ENCODE measurements at places on chromosomes 2 and 18.

DNA sequence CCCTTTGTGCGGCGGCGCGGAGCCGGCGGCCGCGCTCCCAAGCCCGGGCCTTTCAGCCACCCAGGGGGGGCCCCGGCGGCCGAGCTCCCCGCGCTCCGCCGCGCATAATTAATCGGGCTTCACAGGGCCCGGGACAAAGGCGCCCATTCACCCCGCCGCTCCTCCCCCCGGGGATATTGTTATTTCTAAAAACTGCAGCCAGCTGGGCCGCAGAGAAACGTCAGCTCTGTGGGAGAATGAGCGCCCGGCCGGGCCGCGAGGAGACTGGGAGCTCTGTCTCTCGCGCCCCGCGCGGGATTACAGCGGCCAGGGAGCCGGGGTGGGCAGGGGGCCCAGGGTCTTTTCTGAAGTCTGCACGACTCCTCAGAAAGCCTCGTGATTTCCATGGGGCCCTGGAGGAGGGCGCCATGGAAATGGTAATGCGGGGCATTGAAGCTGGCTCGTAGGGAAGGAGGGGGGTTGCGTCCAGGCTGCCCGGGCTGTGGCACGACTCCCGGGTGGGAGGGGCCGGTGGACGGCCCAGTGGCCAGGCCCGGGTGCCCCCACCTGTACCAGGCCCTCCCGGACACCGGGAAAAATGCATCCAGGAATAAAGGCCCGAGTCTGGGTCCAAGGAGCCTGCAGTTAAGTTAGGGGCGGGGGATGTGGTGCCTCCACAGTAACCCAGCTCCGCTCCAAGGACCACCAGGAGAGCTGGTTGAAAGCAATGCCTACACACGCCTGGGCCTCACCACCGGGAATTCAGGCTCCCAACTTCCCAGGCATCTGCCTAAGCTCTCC is 125.3 kb downstream of the ZFP36L2 start:
- peak; percentile 81 for DNase-seq

DNA sequence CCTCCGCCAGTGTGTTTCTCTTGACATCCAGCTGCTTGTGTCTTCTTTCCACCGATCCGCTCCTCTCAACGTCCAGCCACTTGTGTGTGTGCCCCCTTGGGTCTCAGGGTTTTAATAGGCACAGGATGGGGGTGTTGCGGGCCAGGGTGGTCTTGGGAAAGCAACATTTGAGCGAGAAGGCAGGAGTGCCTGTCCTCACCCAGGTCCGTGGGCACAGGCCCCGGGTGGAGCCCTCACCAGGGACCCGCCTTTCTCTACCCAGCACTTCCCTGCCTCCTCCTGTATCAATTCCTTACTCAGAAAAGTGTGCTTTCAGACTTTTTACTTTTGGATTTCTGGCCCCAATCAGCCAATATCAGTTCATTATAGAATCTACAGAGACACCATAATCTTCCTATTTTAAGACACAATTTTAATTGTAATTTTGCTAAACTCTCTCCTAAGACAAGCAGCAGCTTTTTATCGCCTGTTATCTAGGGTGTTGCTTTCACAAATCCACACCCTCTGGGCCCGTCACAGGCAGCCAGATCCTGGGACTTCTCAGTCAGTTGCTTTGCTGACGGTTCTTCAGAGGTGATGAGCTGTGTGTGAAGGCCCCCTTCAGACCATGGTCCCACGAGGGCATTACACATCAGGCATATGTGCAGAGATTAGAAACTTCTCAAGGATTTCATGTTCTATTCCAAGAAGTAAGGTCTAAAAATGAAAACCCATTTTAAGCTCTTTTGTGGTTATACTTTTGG is 96.0 kb upstream of the FHL2 start:
- DNase-seq = no peak

DNA sequence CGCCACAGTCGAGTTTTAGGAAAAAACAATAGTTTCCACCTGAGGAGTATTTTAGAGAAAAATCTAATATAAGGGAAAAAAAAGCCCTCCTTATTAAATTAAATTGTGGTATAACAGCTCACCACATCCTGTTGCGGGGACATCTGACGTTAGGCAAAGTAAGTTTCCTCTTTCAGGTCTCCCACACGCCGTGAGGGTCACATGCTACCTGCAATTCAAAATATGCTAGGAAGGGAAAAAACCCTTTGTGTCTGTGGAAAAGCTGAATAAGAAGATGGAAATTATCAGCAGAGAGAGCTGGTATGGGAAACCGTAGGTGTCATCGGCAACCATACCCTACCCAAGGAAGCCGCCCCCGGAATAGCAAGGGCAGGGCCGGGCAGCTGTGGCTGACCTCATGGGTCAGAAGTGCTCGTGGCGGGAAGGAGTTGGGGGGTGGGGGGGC is 128.0 kb downstream of the NFATC1 start:
- no peak for DNase-seq

- DNase-seq = no peak
These were observed 389.0 kb upstream of the ETAA1 start for GRCh38 chr2:67008155-67008554.

GRCh38 chr18:66534110-66534509 is 69.8 kb downstream of the CDH19 start:
- no peak for DNase-seq

DNA sequence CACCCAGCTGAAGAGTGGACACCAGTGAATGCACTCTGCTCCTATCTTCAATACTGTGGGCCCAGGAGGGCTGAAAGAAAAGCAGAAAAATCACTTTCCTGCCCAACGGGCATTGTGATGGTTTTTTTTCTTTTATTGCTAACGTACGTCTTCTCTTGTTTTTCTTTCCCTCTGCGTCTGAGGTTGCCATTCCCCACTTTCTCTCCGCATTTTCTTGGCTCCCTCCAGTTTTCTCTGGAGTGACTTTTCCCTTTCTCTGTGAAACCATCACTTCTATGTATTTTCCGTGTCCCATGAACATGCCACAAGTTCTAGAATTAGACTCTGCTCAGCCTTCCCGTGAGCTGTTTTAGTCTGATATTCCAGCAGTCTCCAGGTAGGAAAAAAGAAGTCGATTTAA is 169.2 kb downstream of the BCL2 start:
- no peak for DNase-seq

DNA sequence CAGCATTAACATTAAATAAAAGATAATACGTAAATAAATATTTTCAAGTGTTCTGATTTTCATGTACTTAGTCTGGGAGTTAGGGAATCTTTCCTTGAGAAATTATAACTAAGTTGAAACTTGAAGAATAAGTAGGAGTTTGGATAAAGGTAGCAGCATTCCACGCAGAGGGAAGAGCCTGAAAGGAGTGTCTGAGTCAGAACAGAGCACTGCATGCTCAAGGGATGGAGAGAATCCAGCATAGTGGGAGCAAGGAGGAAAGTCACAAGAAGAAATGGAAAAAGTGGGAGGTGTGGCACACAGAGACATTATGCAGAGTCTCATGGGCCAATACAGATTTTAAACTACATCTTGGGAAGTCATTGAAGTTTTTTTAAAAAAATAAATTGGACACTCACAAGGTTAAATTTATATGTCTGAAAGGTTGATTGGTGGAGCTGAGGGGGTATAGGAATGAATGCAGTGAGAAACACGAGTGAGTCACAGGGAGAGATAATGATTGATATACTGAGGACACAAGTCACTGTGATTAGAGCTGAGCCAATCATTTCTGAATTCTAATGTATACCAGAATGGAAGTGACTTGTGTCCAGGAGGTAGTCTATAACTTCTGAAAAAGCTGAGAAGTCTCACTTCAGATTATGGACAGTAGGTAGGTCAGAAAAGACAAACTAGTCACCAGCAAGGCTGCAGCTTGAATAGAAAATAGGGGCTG is 66.9 kb downstream of the ICOS start:
- DNase-seq = no peak

- DNase-seq = no peak
These were observed 121.8 kb upstream of the ZBTB14 start for GRCh38 chr18:5417342-5417741.
